ENCODE measurements at places on chromosomes 5 and 9.
A peak's percentile ranks its signal among the peaks of the same experiment; 100 is the strongest.

- peak; percentile 71 for DNase-seq
These were observed 15.6 kb downstream of the FCN2 start for GRCh38 chr9:134895908-134896833.

- DNase-seq, result no peak
These were observed 20.4 kb upstream of the ITGA1 start for GRCh38 chr5:52767217-52767743.

DNA sequence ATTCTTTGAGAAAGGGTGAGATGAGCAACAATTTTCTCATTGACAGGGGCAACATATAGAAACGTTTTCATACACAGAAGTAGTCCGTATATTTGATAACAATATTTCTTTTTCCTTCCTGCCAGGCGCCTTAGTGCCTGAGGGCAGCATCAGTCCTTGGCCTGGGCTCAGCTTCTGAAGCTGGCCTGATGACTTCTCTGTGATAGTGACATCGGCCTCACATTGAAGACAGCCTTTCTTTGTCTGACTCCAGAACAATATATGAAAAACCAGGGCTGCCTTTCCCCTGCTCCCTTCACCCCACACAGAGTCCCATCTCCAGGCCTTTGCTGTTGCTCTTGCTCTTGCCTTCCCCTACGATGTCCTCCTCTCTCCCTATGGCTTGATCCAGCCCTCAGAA lies 24.1 kb upstream of the TCOF1 start:
- no peak for DNase-seq

DNA sequence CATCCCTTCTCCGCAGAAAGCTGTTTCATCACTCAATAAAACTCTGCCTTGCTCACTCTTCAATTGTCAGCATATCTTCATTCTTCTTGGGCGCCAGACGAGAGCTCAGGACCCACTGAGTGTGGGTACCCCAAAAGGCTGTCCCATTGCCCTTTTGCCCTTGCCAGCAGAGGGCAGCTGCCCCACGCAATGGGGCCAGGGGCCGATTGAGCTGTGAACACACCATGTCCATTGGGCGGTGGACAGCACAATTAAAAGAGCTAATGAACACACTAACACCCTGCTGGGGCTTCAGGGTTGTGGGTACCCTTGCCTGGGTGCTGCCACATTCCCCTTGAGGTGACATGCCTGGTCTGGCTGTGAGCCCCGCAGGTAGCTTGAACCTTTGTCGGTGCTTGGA lies 487.2 kb upstream of the NUDT12 start:
- no peak for DNase-seq

GRCh38 chr5:2929779-2930178 lies 178.3 kb upstream of the IRX2 start:
- DNase-seq, result no peak

DNA sequence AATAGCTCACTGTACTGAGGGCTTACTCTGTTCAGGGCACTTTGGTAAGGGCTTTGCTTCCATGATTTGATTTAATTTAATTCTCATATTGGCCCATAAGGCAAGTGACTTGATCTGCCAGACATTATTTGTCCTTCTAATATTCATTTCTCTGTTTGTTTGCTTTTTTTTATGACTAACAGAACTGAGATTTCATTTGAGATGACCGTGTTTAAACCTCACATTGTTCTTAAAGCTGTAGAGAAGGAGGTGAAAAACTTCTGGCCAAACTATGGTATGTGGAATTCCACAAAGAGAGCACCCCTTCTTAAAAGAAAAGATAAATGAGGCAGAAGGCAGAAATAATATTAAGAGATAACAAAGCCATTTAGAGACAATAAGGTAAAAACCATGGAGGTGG lies 775.6 kb upstream of the ACO1 start:
- DNase-seq, result no peak

- DNase-seq, result no peak
These were observed 27.5 kb downstream of the ZNF474 start for GRCh38 chr5:122156724-122157325.

GRCh38 chr9:90868555-90868954 lies 66.9 kb downstream of the SYK start:
- DNase-seq, result no peak

- DNase-seq, result no peak
These were observed 916 bp downstream of the TOR1A start for GRCh38 chr9:129822898-129823541.

DNA sequence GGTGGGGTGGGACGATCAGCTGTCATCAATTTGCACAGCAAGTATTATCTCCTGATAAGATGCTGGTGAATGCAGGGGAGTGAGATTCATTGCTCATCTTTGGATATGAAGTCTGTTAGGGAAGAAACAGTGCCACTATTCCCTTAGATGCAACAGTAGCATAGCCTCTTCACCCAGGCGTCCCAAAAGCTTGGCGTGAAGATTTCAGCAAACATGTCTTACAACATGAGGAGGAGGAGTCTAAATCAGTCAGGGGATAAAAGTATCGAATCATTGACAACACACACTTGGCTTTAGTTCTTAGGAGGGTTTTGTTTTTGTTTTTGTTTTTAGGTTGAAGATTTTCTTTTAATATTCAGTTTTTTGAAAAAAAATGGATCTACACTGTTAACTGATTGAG lies 26.5 kb downstream of the SNX18 start:
- DNase-seq, result no peak

- DNase-seq, result no peak
These were observed 171.5 kb upstream of the ATP10B start for GRCh38 chr5:161023551-161023950.

DNA sequence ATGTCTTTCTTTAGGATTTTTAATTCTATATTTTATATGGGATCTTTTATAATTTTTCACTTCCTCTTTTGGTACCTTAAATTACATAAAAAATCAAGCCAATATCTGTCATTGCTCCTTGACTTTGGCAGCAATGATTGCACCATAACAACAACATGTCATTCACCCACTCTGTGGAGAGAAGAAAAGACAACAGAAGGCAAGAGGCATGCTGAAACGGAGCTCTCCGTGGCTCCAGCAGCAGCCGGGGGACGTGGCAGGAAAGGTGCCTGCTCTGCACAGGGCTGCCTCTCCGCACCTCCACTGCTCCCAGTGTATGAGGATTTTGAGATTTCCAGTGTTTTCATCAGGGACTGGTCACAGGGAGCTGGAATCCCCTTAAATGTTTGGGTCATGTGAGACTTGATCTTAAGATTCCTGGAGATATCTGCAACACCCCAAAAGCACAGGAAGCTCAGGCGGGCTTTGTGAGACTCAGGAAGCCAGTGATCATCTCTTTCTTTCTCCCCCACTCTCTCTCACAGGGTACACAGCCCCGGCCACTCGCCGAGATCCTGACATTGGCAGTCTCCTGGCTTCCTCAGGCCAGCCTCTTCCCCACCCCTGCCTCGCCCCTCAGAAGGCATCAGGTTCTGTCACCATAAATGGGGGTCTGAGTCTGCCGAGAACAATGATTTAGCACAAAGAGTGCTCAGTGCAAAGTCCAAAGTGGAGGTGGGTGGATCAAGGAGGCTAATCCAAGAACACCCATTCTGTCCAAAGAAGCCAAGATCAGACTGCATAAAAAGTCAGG lies 74.6 kb downstream of the ACTL7B start:
- DNase-seq, result no peak

- DNase-seq, result peak; percentile 74
These were observed 11.0 kb upstream of the EXOSC2 start for GRCh38 chr9:130682421-130683121.

DNA sequence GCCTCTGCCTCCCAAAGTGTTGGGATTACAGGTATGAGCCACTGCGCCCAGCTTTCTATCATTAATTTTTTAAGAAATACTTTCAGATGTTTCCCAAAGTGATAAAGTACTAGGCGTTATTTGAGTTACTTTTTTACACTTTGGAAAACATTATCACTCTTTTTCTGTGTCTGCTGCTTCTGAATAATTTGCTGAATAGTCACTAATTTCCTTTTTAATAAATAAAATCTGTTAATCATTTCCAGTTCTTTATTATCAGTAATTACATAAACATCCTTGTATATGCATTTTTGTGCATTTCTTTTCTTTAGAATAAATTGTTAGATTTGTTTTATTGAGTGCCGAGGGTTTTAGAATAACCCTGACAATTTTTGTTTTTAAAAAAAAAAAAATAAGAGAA lies 48.6 kb downstream of the UHRF2 start:
- no peak for DNase-seq

- DNase-seq, result peak; percentile 57
These were observed 111.8 kb downstream of the ACTL7B start for GRCh38 chr9:108743901-108744371.

- no peak for DNase-seq
These were observed 60.2 kb upstream of the FUBP3 start for GRCh38 chr9:130518943-130519799.
